ENCODE measurements at places on chromosomes 13 and 19.

- no peak for DNase-seq
Measured at GRCh38 chr19:12703046-12703445, 6.6 kb upstream of the FBXW9 start.

DNA sequence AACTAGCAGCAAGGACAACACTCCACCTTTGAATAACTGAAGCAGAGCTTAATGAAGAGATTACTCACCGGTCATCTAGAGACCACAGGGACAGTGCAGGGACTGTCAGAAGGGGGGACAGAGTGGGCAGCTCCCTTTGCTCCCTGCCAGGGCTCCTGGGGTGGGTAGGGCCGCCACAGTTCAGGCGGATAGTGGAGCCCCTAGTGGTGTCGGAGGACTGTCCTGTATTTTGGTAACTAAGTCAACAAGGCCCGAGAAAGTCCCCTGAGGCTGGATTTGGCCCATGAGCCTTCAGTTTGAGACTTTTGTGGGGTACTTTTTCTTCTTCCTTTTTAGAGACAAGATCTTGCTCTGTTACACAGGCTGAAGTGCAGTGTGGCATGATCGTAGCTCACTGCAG is 44.6 kb downstream of the GJA3 start:
- no peak for DNase-seq

DNA sequence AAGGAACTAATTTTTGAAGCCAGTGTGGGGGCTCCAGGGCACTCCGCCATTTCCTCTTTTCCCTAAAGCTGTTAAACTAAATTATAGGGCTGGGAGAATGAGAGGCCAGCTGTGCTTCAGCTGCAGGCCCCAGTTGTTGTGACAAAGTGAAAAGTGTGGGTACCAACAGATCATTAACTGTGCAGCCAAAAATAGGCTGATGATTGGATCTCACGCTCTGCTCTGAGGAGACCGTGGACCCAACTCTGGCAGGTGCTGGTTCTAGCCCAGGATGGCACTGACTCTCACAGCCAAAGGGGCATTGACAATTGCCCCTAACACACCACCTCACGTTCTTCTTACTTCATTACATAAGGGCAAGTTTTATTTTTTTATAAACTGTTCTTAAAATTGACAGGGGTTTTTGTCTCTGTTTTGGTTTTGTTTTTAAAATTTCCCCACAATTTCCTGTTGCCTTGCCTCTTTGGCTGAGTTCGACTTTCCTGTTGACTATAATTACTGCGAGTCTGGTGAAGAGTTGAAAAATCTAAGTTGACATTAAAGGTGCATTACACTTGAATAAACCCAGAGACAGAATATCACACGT is 391.0 kb downstream of the FGF9 start:
- DNase-seq = no peak

- DNase-seq = no peak
Measured at GRCh38 chr13:22110368-22110767, 439.5 kb downstream of the FGF9 start.

DNA sequence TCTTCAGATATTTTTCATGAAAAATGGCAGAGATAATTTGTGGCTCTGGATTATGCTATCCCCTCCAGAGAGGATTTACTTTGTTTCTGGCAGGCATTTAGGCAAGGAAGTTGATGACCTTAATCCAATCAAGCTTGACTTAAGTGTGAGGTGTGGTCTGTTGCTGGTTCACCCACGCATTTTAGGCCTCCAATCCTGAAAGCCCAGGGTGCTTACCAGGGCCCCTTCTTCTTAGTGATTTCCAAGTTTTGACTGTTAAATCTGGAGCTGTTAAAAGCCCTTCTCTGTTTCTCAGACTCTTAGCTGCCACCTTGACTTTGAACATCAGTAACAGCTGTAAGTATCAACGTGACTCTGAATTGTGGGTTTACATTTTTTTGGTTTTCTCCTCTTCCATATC is 161.8 kb downstream of the DNAJC15 start:
- no peak for DNase-seq

GRCh38 chr19:5921516-5922160 is 7.6 kb downstream of the CAPS start:
- DNase-seq = no peak

DNA sequence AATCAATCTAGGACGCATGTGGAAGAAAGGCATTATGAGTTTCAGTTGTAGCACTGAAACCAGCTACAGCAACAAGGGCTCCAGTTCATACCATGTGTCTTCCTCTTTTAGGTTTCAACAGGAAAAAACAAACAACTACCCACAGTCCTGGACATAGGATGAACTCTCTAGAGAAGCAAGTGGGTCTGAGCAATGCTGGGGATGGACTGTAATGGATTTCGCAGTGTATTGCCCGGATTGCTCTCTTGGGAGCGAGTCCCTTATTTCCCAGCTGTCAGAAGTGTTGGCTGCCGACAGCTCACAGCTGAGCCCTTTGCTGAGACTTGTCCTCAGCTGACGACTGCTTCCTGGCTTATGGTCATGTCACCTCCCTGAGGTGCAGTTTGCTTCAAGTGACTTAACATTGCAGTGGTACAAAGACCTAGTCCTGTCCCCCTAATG is 12.1 kb upstream of the MYCBP2 start:
- DNase-seq = no peak

- DNase-seq = no peak
Measured at GRCh38 chr19:19335408-19336158, 15.0 kb downstream of the MAU2 start.

GRCh38 chr19:10812902-10813404 is 23.1 kb downstream of the TMED1 start:
- DNase-seq = no peak

DNA sequence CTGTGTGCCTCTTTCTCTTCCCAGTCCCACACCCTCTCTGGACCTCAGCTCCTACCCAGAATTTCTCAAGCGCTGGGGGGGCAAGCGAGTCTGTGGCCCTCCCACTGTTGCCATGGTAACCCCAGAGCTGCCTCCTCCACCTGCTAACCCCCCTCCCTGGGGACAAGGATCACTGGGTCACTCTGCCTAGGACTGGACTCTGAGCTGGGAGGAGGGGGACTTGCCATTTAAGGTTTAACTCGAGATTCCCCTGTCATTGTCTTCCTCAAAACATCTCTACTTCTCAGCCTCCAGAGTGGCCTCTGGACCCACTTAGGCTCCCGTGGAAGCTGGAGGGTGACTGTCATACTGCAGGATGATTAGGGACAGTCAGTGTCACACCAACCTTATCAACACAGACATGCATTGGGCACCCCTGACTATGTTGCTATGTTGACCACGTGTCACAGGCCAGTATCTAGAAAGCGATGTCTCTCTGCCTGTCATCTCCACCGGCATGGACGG is 2.2 kb downstream of the PALM3 start:
- no peak for DNase-seq

GRCh38 chr13:38494445-38494844 is 144.8 kb downstream of the UFM1 start:
- DNase-seq = no peak

GRCh38 chr13:20297181-20297580 is 65.1 kb upstream of the GJB6 start:
- DNase-seq = no peak

GRCh38 chr19:48591021-48591420 is 15.5 kb upstream of the SPACA4 start:
- no peak for DNase-seq

DNA sequence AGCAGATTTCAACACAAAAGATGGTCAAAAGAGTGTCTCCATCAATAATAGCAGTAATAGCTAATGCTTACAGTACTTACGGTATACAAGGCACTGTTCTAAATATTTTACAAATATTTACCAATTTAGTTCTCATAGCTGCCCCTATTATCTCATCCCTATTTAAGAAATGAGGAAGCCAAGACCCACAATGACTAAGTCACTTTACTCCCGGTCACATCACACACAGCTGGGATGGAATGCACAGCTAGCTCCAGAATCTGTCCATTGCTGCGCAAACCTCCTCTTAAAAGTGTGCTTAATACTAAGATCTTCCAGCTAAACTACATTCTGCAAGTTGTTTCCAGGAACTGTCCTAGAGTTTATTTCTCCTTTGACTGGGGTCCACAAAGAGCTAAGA is 63.4 kb downstream of the RAP2A start:
- DNase-seq = no peak

DNA sequence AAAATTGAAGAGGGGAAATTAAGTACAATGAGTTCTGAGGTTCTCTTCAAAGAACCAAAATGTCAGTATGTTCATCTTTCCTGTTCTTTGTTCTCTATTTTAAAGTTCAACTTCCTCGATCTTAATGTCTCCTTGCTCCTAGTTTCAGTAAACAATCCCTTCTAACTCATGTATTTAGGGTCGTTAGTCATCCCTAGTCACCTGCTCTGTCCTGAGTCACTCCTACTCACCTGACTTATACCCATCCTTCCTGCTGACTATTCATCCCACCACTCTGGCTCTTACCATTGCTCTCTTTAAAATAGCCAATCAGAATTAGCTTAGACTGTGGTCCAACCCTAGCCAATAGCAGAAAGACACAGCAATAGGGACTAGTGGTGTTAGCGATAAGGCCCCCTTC is 24.3 kb downstream of the ZNF90 start:
- DNase-seq = no peak

DNA sequence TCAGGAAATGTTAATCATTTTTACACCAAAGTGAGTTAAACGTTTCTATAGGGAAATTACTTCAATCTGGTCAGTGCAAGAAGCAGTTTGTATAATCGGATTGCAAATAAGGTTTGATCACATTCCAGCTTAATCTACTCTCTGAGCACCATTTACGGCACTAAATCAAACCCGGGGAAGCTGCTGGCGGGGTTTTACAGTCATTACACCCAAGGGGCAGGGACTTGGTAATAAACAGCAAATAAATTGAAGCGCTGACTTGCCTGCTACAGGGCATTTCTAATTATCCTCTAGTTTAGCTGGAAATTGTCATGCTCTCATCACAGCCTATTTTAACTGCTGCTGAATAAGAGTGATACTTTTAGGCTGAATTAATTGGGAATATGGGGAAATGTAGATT is 152.1 kb upstream of the SOX21 start:
- no peak for DNase-seq

- no peak for DNase-seq
Measured at GRCh38 chr13:94305934-94306333, 173.5 kb downstream of the DCT start.

DNA sequence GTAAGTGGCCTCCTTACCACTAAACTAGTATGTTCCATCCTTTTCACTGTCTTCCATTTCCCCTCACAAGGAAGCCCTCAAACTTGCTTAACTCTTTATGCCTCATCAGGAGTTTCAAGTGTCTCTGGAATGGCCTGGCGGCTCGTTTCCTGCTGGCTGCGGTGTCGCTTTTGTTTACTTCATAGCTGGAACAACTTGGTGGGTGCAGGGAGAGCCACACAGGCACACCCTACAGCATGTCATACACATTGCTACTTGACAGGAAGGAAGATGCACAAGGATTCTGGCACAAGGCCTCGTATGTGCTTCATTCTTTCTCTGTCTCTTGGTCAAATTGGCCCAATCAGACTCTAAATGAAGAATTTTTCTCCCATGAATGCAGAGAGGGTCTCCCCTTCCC is 488.3 kb downstream of the FOXO1 start:
- no peak for DNase-seq

- DNase-seq = no peak
Measured at GRCh38 chr19:58516964-58517833, 2.4 kb downstream of the ZBTB45 start.

DNA sequence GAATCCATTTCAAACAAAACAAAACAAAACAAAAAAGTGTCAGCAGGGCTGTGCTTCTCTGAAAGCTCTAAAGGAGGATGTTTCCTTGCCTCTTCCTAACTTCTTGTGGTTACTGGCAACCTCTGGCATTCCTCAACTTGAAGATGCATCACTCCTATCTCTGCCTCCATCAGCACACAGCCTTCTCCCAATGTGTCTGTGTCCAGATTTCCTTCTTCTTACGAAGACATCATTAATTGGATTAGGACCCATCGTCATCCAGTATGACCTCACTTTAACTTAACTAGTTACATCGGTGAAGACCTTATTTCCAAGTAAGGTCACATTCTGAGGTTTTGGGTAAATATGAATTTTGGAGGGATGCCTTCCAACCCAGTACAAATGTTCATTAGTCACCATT is 33.8 kb upstream of the GTF2F2 start:
- DNase-seq = no peak

GRCh38 chr19:1017906-1018305 is 3.0 kb downstream of the TMEM259 start:
- DNase-seq = no peak

- DNase-seq = no peak
Measured at GRCh38 chr13:114155926-114156883, 22.9 kb upstream of the CFAP97D2 start.

- no peak for DNase-seq
Measured at GRCh38 chr13:84684804-84685203, 802.5 kb upstream of the SLITRK1 start.

- no peak for DNase-seq
Measured at GRCh38 chr19:2047076-2047448, 4.0 kb downstream of the MKNK2 start.

GRCh38 chr19:55464662-55465054 is at the start of gene C19orf85:
Gene C19orf85 (minus strand): TSS chr19:55464751. CDS start chr19:55464554, 197 bp downstream.
- no peak for DNase-seq

DNA sequence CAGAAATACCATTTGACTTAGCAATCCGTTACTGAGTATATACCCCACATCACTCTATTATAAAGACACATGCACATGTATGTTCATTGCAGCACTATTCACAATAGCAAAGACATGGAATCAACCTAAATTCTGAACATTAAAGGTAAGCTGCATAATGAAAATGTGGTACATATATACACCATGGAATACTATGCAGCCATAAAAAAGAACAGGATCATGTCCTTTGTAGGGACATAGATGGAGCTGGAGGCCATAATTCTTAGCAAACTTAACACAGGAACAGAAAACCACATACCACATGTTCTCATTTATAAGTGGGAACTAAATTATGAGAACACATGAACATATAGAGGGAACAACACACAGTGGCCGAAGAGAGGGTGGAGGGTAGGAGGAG is 85.2 kb downstream of the NDFIP2 start:
- DNase-seq = no peak

DNA sequence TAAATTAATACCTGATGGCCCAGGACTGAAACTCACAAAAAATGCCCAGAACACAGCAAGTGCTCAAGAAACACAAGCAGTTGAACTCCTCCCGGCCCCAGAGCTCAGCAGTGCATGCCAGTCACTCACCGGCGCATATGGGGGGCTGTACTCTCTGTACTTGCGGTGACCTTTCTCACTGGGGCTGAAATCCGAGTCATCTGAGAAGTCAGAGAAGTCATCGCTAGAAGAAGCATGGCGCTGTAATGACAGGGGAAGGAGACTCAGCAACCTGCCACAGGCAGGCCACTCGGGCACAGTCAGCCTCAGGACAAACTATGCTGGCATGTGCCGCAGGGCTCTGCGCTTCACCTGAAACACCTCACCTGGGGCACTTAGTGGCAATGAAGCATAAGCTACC is 19.7 kb downstream of the ZC3H4 start:
- DNase-seq = no peak
